C1 segment of cervical spinal cord (tissue), 14 donors: ENCODE measurements at places on chromosomes 12 and 14.
A peak's percentile ranks its signal among the peaks of the same experiment; 100 is the strongest.

- DNase-seq = no peak
These were observed 684.3 kb downstream of the TMEM121 start for GRCh38 chr14:106210650-106211049.

DNA sequence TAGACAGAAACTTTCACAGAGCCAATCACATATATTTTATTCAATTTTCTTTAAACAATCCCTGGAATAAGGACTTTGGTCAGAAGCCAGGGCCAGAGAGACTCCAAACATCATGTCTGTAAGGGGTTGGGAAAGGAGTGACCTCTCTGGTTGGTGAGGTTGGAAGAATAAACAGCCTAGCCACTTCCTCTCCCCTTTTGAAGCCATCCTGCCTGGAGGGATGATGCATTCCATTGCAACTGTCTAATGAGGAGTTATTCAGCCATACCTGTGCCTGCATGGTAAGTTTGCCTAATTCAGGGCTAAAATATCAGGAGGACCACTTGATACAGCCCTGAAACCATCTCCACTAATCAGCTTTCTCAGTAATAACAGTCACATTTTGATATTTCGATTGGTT lies 299.8 kb downstream of the KCNH5 start:
- no peak for DNase-seq

DNA sequence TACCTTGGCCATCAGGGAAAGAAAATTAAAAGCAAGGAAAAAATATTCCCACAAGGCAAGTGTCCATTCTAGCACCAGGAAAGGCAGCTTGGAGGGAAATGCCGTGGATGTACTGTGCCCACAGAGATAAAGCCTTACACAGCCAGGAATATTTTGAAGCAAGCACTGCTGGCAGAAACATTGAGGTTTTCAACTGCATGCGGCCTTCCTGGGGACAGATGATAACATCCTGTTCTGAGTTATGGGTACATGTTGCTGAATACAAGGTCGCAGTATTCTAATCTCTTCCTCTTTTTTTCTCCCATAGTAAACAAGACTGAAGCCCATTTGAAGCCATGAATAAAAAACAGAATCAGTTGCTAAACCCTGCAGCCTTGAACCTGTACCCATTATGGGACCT lies 197.1 kb downstream of the BTG1 start:
- no peak for DNase-seq

- DNase-seq = peak; percentile 68
These were observed 718 bp upstream of the JDP2 start for GRCh38 chr14:75427126-75427481.

DNA sequence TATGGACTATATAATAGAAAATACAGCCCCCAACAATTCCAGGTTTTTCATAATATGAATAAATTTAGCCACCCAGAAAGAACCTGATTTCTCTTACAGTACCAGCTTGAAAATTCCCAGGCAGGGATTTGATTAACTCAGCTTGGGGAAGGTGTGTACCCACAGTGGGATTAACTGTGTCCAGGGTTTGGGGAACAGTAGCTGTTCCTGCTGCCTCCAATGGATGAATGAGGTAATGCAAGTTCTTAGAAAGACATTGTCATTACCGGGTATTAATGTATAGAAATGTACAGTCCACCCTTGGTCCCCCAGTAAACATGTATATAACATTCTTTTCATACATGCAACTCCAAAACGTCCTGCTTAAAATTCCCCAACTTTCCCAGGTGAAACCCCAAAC lies 115.6 kb downstream of the LRIG3 start:
- DNase-seq = no peak

GRCh38 chr12:49893753-49894750 lies 9.6 kb downstream of the FAIM2 start:
- DNase-seq = no peak
